ENCODE measurements at places on chromosomes 2 and 18.

DNA sequence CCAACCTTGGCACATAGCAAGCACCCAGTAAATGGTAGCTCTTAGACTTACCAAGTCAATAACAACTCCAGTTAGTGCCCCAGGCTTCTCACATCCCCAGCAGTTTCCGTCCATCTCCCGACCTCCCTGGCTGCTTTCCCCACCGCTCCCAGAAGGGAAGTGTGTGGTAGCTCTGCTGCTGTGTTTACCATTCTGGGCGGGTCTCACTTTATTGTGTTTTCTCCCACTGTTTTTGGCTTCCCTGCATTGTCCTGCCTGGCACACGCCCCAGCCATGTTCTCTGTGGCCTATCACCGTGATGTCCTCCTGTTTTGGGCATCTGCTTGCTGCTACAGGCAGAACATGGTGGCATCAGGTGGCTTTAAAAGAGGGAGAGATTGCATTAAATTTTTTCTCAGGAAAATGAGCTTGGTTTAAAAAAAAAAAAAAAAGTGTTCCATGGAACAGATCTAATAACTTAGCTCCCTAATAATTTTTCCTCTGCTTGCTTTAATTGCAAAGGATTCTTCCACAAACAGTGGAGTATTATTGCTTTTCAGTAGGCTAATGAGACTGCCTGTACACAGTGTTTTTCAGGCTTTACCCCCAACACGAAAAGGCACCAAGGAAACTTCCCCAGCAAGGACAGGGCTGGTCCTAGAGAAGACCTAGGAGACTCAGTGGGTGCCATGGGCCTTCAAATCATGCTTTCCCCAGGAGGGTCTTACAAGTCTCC, 8.0 kb upstream of the COX7A2L start:
- DNase-seq, result no peak

GRCh38 chr2:121555008-121555407, 24.3 kb downstream of the RNU4ATAC start:
- no peak for DNase-seq

DNA sequence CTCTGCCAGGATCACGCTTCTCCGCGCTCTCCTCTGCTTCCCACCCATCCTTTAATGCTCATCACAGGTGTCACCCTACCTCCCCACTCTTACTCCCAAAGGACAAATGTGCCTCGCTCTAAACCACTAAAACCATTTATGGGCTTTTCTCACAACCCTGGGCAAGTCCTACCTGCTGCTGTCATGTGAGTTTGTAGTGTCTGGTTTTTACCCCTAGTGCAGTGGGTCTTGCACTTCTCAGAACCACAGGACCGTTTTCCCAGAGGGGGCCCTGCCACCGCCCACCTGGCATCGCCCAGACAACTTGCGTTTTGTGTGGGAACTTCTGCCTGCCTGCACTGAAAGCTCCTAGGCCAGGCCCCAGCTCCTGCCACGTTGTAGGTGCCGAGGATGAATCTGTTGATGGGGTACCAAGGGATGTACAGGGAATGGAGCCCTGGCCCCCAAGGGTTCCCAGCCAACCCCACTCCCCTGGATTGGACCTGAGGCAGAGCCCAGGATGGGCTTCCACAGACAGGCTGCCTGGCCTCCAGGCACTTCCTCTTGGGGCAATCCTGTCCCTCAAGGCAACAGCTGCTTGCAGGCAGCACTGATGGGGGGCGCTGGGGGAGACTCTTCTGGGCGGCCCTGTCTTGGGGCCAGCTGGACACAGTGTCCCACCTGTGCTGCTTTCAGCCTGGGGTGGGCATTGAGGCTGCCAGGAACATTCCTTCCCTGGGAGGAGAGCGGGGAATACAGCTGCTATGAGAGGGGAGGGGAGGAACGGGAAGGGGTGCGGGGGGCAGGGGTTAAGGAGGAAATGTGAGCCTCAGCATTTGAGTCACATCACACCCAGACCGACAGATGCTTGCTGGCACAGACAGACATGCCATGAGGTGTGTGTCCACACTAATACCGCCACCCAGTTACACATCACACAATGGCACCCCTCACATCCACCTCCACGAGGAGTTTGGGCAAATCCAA, 176.3 kb downstream of the ZFP36L2 start:
- DNase-seq, result no peak

DNA sequence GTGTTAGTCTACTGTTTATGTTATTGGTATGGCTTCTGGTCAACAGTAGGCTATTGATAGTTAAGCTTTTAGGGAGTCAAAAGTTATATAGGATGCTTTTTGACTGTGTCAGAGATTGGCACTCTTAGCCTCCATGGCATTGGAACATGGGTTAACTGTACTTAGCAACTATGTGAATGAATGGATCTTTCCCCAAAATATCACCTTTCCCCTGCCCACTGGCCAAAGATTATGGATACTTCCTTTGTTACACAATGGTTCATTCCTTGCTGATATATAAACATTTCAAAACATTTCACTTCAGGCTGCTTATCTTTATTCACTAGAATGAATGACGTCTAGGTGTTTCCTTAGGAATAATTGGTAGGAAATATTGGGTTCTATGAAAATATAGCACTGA, 62.1 kb upstream of the DOCK10 start:
- no peak for DNase-seq

DNA sequence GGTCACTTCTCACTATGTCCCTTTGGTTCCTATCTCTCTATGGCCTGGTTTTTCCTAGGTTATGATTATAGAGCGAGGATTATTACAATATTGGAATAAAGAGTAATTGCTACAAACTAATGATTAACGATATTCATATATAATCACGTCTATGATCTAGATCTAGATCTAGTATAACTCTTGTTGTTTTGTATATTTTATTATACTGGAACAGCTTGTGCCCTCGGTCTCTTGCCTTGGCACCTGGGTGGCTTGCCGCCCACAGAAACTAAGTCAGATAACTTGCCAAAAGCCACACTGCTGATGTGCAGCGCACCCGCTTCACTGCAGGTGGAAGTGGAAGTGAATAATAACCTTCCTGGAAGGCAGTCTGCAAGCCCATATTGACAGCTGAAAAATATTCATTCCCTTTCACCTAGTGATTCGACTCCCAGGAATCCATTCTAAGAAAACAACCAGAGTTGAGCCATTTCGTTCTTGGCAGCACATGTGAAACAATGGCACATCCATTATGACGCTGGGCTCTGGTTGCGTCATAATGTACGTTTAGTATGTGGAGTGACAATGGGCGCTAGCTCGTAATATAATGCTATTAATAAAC, 725 bp upstream of the ANKRD53 start:
- peak; percentile 83 for DNase-seq

- no peak for DNase-seq
These were observed 54.3 kb upstream of the PKDCC start for GRCh38 chr2:41993435-41993925.

GRCh38 chr2:196337208-196337953, 166.0 kb upstream of the STK17B start:
- DNase-seq, result peak; percentile 43

GRCh38 chr2:162430323-162430722, 86.4 kb downstream of the GCA start:
- no peak for DNase-seq

DNA sequence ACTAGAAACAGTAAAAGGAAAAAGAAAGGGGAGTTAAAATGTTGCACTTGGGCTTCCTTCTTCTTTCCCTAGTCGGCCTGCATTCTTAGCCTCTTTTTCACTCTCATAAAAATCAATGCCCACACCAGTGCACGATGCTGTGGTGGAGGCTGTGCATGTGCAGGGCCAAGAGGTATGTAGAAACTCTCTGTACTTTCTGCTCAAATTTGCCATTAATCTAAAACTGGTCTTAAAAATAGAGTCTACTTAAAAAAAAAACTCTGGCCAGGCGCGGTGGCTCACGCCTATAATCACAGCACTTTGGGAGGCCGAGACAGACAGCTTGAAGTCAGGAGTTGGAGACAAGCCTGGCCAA, 11.1 kb downstream of the TRAPPC8 start:
- no peak for DNase-seq

DNA sequence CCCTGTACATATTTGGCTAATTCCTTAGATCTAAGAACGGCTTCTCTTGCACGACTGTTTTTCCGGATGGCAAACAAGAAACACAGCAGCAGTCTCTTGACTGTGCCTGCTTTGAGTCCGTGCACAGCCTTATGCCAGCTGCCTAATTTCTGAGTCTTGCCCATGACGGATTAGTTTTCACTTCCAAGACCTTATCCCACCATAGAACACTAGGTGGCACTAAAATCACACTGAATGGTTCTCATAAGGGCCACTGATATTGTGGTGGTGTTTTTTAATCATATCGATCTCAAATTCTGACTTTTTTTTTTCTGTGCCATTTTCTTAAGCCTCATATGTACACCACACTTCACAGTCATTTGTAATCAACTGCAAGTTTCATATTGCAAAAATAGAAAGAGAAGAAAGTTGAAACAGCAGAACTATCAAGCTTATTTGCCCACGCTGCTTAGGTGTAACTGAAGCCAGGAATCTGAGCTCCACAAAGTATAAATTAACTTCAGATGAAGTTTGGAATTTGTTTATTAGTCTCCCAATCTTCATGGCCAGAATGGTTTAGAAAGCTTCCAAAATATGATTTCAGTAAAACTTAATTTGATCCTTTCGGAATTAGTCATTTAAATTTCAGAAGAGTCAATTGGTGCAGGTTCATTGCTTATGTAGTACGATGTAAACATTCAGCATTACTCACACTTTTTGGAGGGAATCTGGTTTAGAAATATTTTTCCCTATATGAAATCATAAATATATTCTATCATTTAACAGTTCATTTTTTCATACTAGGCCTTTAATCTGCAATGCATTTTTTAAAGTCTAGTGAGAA, 45.5 kb upstream of the SCN7A start:
- DNase-seq, result peak; percentile 65

DNA sequence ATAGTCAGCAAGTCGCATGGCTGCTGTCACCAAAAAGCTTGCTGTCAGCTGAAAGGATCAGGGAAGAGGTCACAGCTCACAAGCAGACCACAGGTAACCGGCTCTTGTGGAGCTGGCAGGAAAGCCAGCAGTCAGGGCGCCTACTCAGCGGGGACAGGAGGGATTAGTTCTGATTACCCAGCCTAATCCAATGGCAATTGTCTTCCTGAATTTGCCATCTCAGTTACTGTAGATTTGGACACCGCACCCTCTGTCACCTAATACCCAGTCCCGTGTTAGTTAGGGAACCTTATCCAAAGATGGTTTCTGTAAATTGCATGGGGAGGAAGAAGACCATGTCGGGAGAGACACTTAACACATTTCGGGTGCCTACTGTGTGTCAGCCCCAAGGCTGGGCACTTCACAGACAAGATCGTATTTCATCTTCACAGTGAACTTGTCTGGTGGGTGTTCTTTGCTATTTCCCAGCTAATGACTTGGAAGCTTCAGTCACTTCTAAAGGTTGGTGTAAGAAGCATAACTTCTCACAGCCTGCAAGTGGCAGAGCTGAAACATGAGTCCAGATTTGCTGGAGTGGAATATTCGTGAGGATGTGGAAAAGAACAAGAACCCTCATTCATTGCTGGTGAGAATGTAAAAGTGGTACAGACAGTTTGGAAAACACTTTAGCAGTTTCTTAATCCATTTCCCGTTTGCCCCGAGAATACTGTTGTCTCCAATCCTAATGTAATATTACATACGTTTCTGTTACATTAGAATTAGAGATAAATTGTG, 9.9 kb downstream of the ALPK2 start:
- no peak for DNase-seq

- DNase-seq, result peak; percentile 23
These were observed 29.7 kb downstream of the CCDC141 start for GRCh38 chr2:179020156-179020750.

DNA sequence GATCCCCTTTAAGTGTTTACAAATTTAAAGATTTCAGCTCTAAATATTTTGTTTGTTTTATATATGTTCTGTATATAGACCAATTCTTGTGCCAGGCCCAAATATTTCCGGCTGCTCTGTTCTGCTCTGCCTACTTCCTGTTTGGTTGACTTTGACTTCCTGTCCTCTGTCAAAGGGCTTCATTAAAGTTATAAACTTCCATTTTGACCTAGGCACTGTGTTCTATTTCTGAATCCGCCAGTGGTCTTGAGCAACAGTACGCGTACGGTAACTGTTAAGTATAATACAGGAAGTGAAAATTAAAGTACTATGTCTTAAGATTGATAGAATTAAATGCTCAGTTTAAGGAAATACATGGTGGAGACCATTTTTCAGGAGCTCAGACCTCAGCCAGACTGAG, 13.5 kb upstream of the REL start:
- DNase-seq, result no peak

- no peak for DNase-seq
These were observed 395.0 kb upstream of the CDH2 start for GRCh38 chr18:28571929-28572328.

GRCh38 chr18:1784113-1784512, 787.2 kb downstream of the METTL4 start:
- no peak for DNase-seq
